ENCODE measurements at places on chromosomes 1 and 21. TPM values are rescaled to one million over a fixed set of nuclear protein-coding genes. Genes with fewer than 3 reads are reported as not detected.

Gene CORT
- 0.28 TPM for total RNA-seq

DNA sequence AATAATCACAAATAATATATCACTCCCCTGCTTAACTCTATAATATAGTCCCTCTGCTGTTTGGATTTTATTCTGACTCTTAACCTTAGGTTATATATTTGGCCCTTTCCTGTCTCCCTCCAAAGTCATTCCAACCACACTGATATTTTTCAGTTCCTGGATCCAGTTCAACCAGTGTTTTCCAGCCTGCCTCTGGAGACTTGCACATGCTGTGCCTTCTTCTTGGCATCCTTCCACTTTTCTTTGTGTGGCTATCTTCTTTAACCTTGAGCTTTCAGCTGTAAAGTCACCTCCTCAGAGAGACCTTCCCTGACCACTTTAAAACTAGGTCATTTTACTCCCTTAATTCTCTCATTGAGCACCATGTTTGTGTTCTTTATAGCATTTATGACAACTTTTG lies 19.4 kb downstream of the CERS2 start:
- no peak for DNase-seq
- H3K4me3 ChIP-seq = no peak overlapping the region
- no peaks in the 10 kb centered on the region for H3K27me3 ChIP-seq
- no peak overlapping the region for H3K27ac ChIP-seq

DNA sequence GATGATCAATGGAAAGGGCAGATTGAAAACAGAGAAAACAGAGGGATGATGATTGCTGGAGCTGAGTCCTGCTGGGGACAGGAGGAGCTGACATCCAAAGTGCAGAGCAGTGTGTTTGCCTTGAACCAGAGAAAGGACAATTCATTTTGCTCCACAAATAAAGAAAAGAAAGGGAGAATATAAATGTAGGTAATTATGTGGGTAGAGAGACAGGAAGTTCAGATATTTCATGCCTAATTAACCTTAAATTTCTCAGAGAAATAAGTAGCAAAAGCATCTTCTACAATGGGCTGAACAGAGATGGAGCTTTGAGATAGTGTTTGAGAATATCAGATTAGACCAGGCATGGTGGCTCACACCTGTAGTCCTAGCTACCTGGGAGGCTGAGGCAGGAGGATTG lies 93.2 kb downstream of the TNFSF18 start:
- H3K36me3 ChIP-seq = no peaks in the 10 kb centered on the region
- peaks cover 6% of the 10 kb centered on the region for H3K4me1 ChIP-seq
- DNase-seq = no peak
- H3K4me3 ChIP-seq = no peak overlapping the region
- H3K27me3 ChIP-seq = no peaks in the 10 kb centered on the region
- no peak overlapping the region for H3K27ac ChIP-seq

Gene WNT3A
- not detected for total RNA-seq

Gene RIPPLY3
- 0.08 TPM for total RNA-seq
